ENCODE measurements at places on chromosomes 2 and 18.

DNA sequence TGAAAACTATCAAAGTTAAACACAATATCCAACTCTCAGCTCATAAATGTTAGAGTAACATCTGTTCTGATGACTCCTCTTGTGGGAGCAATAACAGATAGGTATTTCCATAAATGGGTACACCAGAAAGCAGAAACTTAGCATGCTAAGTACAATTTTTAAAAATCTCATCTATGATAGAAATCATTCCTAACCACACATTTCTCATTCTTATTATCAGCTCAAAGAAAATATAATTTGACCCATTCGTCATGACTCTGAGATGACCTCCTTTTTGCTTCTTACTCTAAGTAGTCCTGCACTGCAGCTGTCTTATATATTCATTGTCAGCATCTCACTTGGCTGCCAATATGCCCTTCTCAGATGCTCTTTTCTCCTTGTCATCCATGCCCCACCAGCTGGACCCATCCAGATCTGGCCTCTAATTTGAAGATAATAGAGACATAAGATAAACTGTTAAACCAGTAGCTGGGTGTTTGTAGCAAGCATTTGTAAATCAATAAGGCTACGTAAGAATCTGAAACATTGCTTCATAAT, 298.3 kb downstream of the KCNS3 start:
- DNase-seq: no peak

DNA sequence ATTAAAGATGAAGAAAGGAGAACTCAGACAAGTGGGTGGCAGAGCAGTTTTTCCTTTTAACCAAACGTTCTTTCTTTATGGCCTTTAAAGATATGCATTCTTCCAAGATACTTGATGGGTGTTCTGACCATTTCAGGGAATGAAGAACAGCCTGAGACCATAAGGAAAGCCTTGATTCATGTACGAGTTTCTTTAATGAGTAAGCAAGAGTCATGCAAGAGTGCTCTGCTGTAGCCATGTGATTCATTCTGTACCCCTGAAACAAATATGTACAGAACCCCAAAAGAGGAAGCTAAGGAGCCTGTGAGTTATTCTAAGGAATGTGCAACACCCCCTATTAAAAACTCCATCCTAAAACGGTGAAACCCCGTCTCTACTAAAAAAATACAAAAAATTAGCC, 372.8 kb downstream of the MTX2 start:
- peak; percentile 96 for DNase-seq

GRCh38 chr2:101012054-101012705, 10.1 kb downstream of the RPL31 start:
- DNase-seq: no peak

GRCh38 chr2:126913329-126913728, 14.6 kb downstream of the TEX51 start:
- DNase-seq: no peak

GRCh38 chr18:63832470-63832869, 55.0 kb upstream of the SERPINB2 start:
- DNase-seq: peak; percentile 94

DNA sequence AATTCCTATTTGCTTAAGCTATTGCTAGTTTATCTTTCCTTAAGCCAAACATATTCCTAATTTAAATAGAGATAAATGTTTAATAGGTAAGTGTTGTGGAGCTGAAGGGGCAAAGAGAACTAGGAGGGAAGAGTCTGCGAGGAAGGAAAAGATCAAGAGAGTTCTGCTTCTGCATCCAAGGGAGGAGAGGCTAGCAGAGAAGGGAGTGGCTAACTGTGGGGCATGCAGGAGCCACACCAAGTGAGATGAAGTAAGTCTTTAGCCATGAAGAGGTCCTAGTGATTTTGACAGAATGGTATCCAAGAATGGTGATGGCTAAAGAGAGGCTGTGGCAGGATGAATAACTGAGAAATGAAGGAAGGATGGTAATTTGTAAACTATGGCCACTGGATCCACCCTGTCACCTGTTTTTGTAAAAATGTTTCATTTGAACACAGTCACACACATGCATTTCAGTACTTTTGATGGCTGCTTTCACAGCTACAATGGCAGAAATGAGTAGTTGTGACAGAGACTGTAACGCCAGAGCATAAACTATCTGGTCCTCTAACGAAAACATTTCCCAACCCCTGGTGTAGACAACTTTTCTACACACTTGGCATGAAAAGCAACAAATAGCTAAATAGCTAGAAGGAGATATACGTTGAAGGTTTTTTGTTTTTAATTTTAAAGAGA, 15.6 kb downstream of the TPGS2 start:
- DNase-seq: no peak

- no peak for DNase-seq
Observed at GRCh38 chr2:99634234-99634633, 144.4 kb upstream of the REV1 start.

GRCh38 chr2:11093467-11093866, 61.8 kb upstream of the SLC66A3 start:
- DNase-seq: no peak

GRCh38 chr2:240782886-240783818, 36.9 kb downstream of the KIF1A start:
- DNase-seq: no peak

GRCh38 chr2:21664083-21664482, 540.3 kb downstream of the TDRD15 start:
- no peak for DNase-seq

- no peak for DNase-seq
Observed at GRCh38 chr2:27291865-27292264, 9.6 kb downstream of the TRIM54 start.

DNA sequence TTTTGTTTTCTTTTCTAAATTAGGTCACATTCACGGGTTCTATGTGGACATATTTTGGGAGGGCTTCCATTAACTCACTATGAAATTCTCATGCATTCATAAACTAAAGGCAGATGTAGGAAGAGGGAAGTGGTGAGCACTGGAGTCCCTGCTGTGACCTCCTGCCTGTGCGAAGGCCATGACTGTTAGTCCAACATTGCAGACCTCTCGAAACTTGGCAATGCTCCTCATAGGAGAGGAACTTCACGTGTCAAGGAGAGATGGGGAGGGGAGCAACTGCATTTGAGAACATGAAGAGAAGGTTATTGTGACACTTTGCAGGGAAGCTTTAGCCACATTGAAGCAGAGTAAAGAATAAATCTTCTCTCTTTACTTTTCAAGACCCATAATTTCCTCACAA, 126.4 kb upstream of the HNMT start:
- peak; percentile 1 for DNase-seq

GRCh38 chr18:43181711-43182110, 66.2 kb upstream of the RIT2 start:
- no peak for DNase-seq

DNA sequence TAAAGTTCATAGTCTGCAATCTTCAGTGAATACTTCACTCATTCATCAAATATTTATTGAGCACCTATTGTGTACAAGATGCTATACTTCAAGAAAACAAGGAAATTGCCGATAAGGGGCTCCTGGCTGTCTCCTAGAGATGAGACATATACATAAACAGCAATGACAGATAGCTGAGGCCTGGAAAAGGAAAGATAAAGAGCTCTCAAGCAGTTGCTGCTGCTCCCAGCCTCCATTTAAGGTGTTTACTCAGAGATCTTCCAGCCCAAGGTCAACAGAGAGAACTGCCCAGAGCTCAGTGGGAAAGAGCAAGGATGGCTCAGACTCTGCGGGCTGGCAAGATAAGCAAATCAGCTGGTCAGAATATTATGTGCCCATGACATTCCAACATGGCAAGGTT, 3.3 kb upstream of the SLC14A2 start:
- DNase-seq: no peak

DNA sequence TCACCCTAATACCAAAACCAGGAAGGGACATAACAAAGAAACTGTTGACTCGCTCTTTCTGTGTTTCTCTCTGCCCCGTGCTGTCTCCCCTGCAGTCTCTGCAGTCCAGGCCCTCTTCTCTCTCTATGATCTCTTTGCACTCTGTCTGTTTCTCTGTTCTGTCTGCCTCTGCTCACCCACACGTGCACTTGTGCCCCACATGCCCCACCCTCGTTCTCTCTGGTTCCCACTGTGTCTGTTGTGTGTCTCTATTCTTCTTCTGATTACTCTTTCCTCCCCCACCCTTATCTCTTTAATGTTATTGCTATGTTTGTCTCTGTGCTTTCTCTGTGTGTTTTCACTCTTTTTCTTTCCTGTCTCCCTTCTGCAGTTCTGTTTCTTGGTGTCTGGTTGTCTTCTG, 54.0 kb downstream of the NAT8 start:
- DNase-seq: no peak

DNA sequence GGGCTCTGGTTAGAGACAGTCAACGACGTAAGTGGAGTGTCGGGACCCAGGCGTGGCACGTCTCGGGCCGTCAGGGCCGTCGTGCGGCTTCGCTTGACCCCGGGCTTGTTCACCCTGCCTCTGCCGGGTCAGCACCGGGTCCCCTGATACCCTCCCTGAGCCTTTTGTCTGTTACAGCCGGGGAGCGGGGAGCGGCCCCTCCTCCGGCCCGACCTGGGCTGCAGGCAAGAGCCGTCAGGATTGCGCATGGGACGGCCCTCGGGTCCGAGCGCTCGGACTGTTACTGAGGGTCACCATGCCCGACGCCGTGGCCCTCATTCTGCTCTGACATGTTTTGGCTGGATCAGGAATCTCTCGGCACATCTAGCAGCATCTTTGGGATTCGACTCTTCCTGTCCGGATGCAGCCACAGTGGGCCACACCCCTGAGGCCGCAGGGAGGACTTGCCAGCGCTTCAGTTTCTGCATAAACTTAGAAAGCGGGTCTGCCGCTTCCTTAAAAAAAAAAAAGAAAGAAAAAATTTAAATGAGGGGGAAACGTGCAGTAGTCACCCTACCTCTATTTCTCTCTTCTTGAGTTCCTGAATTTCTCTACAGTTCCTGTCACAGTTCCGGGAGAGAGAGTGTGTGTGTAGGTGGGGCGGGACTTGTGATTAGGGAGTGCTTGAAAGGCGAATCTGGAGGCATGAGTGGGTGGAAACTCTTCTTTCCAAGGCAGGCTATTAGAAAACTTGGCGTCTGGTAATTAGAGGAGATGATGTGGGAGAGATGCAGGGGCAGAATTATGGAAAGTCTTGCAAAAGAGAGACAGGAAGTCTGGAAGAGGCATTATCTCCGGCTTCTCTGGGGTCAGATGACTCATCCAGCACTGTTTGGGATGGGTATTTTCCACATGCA, 909 bp downstream of the TMEM87B start:
- DNase-seq: peak; percentile 91

DNA sequence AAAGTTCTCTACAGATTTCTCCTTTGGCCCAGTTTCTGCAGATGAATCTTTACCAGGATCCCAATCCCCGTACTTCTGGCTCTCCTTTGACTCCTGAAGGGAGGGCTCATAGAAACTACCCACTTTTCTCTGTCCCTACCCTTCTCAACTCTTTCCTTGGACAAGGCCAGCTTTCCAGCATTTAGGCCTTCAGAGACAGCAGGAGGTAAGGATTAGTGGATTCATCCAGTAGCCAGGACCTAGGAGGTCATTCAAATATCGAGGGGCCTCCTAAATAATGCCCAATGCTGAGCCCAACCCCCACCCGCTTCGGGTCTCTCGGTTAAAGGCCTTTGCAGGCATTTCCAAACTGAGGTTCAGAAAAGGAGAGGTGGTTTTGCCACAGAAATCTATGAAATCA, 4.8 kb upstream of the ZNF532 start:
- no peak for DNase-seq

GRCh38 chr2:73979021-73979420, 5.7 kb upstream of the TET3 start:
- DNase-seq: no peak

DNA sequence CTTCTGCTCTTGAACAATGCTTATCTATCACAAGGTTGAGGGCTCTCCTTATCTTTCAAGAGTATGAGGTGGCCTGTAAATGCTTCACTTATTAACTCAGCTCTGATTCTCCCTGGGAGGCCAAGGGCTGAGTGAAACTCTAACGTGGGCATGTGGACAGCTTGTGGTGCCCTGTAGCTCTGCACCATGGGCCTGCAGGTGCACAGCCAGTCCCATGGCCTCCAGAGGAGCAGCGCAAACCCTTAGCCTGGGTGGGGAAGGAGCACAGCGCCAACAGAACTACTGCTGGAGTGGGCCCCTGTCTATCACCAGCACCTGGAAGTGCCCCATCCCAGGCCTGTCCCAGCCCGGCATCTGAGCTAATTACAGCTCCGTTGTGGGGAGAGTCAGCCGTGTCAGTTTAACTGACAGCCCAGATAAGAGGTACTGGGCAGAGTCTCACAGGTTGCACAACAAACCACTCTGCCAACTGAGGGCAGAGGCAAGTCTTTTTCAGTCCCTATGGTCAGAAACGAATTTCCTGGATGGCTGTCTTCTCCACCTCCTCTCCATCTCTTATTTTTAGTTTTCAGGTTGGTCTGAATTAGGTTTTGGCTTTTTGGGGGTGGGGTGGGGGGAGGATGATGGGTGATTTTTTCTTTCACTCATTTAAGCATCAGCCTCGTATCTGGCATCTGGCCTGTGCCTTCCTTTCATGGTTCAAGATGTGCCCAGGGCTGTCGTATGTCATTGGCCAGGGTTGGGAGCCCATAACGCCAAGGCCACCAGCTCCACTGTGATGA, 219.5 kb downstream of the BCL2 start:
- no peak for DNase-seq

- DNase-seq: no peak
Observed at GRCh38 chr2:143521396-143521795, 392.2 kb downstream of the ARHGAP15 start.

- no peak for DNase-seq
Observed at GRCh38 chr2:168896783-168897182, 4.3 kb upstream of the G6PC2 start.

DNA sequence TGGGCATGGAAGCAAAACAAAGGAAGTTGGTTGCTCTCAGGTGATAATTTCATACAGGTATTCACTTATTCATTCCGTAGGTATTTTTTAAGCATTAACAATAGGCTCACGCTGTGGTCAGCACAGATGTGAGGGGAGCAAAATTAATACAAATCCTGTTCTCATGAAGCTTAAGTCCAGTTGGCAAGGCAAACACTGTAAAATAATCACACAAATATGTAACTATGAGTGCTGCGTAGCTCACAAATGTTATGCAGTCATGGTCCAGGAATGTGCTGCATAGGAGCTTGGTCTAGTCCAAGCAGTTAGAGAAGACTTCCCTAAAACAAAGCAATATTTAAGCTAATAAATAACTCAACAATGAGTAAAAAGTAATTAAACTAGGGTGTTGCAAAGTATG, 23.9 kb downstream of the SP5 start:
- DNase-seq: peak; percentile 95

- no peak for DNase-seq
Observed at GRCh38 chr2:240322231-240322955, 113.1 kb upstream of the GPC1 start.

DNA sequence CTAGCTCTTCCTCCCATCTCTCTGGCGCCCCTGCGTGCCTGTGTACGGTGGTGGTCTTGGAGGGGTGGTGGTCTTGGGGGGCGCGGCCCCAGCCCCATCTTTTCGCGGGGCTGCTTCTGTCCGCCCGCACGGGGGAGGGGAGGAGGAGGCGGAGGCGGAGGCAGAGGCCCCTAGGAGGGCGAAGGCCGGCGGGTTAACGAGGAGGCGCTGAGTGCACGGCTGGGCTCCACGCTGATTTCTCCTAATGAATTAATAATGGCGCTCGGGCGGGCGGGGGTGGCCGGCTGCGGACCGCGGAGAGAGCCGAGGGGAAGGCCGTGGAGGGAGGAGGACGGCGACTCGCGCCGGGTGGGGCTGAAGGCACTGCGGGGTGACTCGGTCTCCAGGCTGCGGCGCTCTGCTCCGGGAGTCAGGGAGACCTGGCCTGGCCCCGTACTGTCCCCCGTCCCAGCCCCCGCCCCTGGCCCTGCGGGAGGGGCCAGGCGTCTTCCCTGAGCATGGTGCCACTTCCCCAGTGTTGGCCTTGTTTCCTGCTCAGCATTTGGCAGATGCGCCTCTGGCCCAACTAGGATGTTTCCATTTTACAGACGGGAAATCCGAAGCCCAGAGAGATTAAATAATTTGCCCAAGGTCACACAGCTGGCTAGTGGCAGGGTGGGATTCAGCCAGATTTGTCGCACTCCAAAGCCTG, 6.0 kb downstream of the GAREM2 start:
- DNase-seq: no peak

All from fibroblast of upper back skin (primary cell).